ENCODE measurements at places on chromosomes 1 and 21.

DNA sequence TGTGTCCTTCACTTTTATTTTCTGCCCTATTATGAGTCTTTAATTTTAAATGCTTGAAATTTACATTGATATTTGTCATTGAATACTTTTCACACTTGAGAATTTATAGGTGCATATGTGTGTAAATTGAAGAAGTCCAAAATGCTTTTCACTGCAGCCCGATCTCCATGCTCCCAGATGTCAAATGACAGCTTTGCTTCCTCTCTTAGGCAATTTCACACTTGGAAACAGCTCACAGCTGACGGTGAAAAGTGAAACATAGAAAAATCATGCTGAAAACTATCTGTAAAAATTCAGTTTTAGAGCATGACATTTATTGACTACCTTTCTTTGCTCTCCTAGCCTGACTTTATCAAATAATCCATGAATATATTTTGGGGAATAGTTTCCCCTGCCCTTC, 196.0 kb downstream of the RPS6KC1 start:
- DNase-seq = no peak

DNA sequence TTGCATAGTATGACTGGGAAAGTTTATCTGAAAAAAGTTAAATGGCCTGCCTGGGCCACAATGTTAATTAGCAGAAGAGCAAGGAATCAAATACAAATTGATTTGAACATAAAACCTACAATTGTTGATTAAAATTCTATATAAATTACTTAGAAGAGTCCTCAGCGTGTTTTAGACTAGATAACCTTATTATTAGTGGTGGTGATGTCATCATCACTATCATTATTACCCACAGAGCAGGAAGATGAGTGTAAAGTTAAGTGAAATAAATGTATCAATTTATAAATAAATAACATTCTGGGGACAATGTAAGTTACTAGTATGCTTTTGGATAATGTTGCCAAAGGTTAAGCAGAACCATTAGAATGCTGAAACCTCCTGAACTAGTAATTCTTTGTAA, 46.1 kb downstream of the RBM11 start:
- DNase-seq = no peak

DNA sequence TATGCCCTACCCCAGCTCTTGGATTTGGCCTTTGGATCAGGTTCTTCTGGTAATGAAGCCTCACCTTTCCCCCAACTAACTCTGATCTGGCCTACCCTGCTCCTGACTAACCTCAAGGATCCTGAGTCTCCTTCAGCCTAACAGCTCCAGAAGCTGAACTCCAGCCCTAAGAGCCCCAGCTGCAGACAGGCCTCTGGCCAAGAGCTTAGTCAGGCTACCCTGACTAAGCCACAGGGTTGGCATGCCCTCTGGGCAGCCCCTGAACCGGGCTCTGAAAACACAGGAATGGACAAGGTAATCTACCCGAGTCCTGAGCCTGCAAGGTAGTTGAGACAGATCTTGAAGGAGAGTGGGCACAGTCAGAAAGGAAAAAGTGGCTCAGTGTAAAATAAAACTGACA, 29.4 kb downstream of the COA7 start:
- no peak for DNase-seq

DNA sequence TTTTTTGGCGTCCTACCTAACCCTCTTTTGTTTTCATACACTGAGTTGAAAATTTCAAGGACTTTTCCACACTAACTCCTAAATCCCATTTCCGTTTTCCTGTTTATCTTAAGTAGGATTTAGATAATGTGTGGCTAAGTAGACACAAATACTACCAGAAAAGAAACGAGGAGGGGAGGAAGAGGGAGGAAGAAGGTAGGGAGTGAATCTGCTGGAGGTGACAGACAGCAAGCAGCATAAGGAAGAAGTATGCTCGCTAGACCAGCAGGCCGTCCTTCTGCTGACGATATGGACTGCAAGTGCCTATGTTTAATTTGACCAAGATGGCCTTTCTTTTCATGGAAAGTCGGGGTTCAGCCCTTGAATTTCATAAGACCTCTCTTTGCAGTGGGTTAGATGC, 256.9 kb upstream of the RAB4A start:
- no peak for DNase-seq

GRCh38 chr1:31617916-31618746, 642 bp downstream of the HCRTR1 start:
- no peak for DNase-seq

GRCh38 chr1:158179301-158180041, 1.2 kb upstream of the CD1D start:
- peak; percentile 44 for DNase-seq

DNA sequence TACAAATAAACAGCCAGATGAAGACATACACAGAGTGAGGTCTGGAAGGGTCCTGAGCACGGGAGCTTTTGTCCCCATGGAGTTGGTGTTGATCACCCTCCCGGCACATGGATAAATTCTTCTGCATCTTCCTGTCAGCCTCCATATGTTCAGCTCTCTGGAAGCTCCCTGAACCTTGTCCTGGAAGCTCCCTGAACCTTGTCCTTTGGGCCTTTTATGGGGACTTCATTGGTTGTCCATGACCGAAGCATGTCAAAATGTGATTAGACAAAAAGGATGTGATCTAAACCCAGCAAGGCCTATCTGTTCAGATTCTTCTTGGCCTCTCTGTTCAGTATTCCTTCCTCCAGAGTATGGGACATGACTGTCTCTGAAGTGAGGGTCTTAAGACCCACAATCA, 25.4 kb upstream of the RNF11 start:
- no peak for DNase-seq

GRCh38 chr1:1559066-1559465, 15.6 kb downstream of the SSU72 start:
- no peak for DNase-seq

GRCh38 chr1:22236166-22236565, 93.3 kb upstream of the WNT4 start:
- DNase-seq = no peak

- no peak for DNase-seq
Measured at GRCh38 chr21:32523988-32524719, 61.2 kb downstream of the TCP10L start.

GRCh38 chr1:248842781-248843331, 4.8 kb downstream of the ZNF672 start:
- peak; percentile 13 for DNase-seq

GRCh38 chr1:221439747-221440501, 302.0 kb downstream of the DUSP10 start:
- DNase-seq = peak; percentile 26

DNA sequence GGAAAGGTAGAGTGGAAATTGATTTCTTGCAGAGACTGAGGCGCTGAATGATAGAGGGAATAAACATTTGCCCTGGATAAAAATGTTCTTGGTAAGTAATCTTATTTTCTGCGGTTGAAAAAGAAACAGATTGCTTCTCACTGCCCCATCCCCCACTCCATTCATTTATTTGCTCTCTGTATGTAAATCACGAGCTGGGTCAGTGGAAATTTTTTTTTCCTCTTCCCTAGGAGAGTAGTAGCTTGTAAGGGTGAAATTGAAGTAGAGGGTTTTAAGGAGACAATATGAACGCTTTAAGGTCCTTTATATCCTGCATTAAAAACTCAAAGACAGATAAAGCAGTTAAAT, 1.4 kb upstream of the BRINP3 start:
- no peak for DNase-seq

DNA sequence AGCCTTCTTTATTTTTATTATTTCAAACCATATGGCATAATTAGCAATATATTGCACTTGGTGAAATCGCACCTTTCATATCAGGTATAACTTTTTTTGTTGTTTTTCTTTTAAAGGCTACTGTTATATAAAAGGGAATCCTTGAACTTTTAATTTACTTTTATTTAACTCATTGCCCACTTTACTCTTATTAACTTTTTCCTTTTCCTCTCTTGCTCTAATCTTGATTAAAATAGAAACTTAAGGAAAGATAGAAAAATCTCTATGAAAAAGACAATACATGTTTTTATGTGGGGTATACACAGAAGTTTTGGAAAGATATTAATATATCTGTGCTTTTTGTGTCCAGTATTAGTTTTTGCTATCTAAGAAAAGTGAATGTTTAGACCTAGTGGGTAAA, 805.8 kb downstream of the USP25 start:
- no peak for DNase-seq

DNA sequence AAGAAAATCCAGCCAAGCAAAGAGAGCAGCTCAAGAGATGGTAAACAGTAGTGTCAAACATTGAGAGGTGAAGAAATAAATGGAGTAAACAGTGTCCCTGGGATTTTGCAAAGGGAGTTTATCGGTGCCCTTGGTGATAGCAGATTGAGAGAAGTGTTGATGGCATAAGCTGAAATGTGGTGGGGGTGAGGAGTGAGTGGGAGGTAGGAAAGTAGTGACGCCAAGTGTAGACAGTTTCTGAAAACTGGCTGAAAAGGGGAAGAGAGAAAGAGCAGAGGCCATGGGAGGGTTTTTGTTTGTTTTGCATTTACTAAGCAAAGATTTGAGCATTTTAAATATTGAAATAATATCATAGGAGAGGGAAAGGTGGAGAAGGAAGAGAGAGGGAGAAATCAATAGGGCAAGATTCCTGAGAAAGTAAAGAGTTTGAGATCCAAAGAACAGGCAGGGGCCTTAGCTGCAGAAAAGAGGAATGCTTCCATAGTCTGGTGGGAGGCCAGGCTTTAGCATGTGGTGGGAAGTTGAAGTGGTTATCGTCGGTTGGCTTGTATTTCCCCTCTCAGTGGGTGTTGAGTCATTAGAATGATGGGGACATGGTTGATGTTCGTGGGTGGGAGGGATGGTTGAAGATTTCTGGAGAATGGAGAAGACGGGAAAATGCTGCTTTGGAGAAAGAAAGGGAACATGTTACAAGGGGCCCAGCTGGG, 26.8 kb upstream of the RASAL2 start:
- no peak for DNase-seq

- no peak for DNase-seq
Measured at GRCh38 chr1:173502104-173502503, 25.0 kb downstream of the PRDX6 start.

GRCh38 chr21:30444204-30444603, 4.1 kb downstream of the KRTAP15-1 start:
- DNase-seq = no peak

DNA sequence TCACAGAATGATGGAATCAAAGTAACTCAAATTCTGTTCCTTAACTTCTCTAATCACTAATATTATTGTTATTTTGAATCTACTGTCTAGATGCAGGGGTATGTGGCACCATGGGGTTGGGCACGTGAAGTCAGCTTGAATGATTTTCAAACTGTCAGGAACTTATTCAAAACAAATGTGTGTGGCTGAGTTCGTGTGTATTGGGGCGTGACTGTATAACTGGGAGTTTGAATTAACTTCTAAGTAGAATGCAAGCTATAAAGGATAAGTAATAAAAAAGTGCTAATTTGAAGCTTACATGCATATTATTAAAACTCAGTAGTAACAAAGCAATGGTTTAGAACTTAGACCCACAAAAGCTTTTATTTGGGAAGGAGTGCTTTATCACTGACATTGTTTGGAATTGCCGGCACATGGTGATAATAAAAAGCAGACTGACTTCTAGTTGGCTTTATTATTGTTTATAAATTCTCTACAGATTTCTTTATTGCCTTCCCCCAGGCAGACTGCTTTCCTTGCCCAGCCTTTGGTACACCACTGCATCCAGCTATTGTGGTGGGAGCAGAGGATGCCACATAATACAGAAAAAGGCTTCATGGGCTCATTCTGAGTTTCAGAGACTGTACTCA, 84.3 kb downstream of the TENT5C start:
- DNase-seq = no peak

GRCh38 chr1:204267191-204267601, 53.4 kb upstream of the GOLT1A start:
- no peak for DNase-seq

DNA sequence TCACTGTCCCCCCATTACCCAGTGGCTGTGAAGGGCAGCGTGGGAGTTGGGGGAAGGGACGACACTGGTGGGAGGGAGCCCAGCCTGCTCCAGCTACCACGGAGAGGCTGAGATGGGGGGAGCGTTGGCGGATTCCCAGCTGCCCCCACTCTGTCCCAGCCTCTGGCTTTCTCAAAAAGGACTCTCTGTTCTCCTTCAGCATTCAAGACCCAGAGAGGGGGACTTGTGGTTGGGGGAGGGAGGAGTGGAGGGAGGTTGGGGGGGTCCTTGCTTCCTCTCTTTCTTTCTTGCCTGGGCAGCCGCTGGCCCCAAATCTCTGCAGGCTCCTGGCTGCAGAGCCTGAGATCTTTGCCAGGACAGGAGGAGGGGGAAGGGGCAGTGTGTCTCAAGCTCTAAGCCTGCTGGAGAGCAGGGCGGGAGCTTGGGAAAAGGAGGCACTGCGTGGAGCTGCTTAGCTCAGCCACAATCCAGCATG, 2.2 kb downstream of the ATP1A2 start:
- no peak for DNase-seq

DNA sequence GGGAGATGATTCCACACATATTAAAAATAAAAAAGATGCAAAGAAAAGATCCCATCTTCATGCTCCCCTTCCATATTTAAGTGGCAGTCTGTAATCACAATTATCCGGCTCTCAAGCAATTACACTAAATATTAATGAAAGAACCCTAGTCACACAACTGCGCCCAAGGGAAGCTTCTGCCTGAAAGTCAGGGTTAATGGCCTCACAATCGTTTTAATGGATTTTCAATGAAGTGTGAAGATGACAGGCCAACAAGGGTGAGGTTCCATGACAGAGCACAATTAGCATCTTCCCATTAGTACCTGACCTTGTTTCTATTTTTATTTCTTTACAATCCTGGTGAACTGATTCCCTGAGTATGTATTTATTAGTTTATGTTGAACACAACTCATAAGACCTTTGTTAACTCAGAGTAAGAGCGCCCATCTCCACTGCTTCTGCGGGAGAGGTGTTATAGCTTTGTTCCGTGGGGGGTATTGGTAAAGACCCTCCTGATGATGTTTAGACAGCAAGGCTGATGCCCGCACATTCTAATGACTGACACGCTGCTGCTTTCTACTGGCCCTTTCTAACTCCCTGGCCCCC, 80.9 kb downstream of the IER5 start:
- DNase-seq = no peak

DNA sequence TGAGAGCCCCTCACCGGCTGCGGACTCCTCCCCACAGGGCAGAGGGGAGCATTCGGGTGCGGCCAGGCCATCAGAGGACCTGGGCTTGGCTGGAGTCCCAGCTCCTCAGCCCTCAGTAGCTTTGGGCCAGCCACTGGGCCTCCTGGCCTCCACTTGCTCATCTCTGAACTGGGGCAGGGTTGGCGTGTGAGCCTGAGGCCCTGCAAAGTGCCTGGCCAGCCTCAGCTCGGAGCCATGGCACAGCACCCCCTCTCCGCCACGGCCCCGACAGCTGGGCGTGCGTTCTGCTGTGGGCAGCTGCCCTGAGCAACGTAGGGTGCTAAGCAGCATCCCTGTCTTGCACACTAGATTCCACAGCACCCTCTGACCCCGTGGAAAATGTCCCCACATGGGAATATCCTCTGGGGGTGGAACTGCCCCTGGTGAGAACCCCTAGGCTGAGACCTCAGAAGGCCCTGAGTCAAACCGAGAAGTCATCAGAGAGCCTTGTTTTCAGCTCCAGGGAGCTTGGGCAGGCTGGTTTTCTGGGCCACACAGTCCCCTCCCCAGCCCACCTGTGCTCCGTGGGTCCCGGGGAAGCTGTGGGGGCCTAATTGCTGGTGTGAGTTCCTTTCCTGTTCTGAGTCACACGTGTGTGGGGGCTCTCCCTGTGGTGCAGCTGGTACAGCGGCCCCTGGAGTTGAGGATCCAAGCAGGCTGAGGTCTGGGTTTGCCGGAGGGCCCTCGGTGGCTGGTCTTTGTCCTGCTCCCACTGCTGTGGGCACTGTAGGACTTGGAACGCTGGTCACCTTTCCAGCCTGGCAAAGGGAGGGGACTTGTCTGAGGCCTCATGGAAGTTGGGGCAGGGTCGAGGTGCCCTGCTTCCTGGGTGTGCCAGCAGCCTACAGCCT, 24.5 kb downstream of the TP73 start:
- no peak for DNase-seq

- no peak for DNase-seq
Measured at GRCh38 chr1:48249868-48250267, 27.4 kb downstream of the SLC5A9 start.
